ENCODE measurements at places on chromosomes 4 and X.

- DNase-seq, result no peak
Observed at GRCh38 chr4:3530051-3530450, 2.2 kb downstream of the LRPAP1 start.

GRCh38 chr4:163587867-163588266, 93.4 kb downstream of the TMA16 start:
- DNase-seq, result peak; percentile 1

DNA sequence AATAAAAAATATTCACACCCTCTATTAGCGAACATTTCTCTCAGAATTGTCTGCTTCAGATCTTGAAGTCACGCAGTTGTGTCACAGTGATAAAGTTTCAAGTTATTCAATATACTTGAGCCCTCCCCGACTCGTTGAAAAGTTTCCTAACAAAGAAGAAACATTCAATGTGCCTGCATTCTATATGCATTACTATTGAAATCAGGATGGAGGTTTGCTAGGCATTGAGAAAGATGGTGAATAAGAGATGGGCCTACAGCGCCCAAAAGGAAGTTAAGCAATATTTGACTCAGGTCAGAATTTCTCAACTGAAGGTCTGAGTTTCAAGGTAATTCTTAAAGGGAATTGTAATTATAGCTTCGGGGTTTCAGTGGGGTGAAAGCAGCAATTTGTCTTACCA, 6.1 kb downstream of the TCEANC start:
- DNase-seq, result peak; percentile 39

GRCh38 chr4:1219566-1219950, 29.4 kb downstream of the CTBP1 start:
- DNase-seq, result no peak

GRCh38 chrX:20267607-20267930, 860 bp upstream of the RPS6KA3 start:
- DNase-seq, result no peak

DNA sequence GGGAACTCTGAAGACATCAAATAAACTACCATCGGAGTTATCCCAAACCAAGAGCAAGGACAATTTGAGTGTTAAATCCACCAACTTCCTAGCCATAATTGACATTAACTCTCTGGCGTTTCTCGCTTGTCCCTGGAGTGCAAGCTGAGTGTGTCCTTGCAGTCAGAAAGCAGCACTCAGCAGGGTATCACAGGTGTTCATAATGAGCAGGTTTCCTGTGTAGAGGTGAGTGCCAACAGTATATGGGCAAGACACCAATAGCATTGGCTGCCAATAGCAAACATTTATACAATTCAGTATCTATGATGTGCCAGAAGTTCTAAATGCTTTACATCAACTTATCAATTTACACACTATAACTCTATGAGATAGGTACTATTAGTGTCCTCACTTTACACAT, 11.2 kb downstream of the BLTP1 start:
- DNase-seq, result no peak

DNA sequence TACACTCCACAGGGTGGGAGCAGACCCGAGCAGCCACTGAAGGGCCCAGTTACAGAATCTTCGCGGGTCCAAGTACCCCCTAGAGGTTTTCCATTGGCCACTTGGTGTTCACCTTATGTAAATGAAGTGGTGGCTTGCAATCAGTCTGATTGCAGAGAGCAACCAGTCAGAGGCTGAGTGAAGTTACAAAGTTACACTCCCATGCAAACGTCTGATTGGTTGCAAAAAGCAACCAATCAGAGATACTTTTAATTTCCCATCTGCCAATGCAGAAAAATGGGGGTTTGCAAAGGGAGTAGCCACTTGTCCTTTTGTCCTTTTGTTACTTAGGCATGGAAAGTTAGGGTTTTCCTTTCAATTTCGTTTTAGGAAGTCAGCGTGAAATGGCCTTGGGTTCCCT, 27.0 kb upstream of the NKAP start:
- no peak for DNase-seq

DNA sequence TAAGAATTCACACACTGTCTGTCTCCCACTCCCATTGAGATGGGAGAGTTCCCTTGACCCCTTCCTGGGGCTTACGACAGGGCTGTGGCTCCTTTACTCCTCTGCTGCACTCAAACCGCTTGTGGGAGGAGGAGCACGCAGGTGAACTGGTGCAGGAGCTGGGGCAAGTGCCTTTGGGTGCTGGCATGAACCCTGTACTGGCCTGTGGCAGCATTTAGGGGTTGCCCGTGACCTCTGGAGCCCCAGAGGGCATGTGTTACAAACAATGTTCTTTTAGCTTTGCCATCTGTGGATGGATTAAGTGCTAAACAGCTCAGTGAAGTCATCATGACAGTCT, 21.8 kb upstream of the FTHL17 start:
- DNase-seq, result no peak

- no peak for DNase-seq
Observed at GRCh38 chr4:61828960-61829359, 628.8 kb downstream of the ADGRL3 start.

DNA sequence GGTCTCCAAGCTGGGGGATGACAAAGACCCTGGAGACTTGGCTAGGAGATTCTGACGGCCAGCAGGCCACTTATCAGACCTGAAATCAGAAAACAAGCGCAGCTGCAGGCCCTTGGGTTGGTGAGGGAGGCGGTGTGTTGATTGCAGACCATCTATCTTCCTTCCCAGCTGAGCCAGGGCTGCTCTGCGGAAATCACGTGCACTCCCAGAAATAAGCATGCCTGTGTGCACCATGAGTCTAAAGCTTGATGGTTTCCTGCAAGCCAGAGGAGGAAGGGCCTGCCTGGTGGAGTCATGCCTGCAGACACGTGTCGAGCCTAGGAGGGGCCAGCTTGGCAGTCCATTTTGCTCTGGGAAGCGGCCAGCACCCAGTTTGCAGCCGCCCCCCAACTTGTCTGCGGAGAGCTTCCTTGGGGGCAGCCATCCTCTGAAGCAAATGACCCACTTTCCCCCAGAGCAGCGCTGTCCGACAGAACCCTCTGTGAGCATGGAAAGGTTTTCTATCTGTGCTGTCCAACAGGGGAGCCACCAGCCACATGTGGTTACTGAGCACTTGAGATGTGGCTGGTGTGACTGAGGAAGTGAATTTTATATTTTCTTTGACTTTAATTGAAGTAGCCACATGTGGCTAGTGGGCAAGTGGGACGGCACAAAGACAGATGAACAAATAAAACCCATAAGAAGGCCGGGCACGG, 175.7 kb upstream of the BCOR start:
- DNase-seq, result no peak

GRCh38 chrX:138191998-138192397, 519.5 kb downstream of the FGF13 start:
- no peak for DNase-seq

DNA sequence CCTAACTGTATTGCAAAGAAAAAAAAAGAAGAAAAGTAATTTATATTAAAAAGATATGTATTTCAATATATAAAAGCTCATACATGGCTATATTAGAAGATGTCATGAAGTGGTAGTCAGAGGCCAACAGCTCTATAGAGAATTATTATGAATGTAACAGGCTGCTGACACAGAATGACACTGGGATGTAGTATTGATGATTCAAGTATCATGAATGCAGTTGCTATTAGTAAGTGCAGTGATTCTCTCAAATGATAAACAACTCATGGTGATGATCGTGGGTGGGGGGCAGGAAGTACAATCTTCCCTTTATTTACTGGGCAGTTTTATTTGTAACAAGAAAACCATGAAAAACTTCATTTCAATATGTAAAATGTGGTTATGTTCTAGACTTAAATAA, 124.6 kb downstream of the COL4A6 start:
- peak; percentile 59 for DNase-seq

DNA sequence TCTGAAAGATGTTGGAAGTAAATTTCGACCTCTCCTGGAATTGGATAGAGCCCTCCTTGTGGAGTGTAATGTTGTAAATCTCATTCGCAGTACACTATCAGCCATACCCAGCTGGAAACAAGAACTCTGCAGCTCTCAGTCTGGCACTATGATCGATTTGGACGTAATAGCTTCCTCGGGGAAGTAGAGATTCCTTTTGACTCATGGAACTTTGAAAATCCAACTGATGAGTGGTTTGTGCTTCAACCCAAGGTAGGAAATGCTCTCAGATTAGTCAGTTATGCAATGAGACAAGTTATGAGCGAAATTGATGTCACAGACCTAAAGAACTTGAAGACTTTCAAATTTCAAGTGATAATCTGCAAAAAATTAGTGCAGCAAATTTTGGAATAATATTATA, 103.9 kb downstream of the SYTL5 start:
- no peak for DNase-seq

DNA sequence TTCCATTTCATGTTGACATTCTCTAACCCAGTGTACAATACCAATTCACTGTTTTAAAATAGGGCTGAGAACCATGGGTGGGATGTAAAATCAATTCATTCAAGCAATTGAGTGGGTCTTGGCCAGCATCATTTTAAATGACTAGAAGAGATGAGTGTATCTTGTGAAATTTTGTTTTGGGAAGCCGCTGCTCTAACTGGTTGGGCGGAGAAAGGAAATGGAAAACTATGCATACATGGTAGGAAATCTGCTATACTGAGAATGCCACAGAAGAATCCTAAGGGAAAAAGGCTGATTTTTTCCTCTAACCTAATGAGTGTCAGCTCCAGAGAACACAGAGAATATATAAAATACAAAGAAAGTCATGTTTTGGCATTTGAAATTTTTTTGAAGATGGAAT, 54.8 kb upstream of the DCLK2 start:
- no peak for DNase-seq

GRCh38 chr4:148674876-148675275, 232.7 kb upstream of the NR3C2 start:
- DNase-seq, result no peak

DNA sequence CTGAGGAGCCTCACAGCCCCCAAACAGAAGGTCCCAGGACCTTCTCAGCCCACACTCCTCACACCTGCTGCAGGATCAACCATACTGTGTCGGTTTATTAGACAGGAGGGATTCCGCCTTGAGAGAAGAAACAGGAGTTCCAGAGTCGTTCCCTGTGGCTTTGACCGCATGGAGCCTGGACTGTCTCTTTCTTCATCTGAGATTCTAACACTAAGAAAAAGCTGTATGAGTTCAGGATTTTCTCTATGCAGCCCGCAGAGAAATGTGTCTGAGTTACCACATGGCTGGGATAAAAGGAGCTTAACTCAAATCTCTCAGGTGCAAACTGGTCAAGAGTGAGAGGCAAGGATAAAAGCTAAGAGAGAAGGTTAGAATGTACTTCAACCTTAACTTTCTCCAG, 126.7 kb downstream of the AFAP1 start:
- DNase-seq, result no peak

DNA sequence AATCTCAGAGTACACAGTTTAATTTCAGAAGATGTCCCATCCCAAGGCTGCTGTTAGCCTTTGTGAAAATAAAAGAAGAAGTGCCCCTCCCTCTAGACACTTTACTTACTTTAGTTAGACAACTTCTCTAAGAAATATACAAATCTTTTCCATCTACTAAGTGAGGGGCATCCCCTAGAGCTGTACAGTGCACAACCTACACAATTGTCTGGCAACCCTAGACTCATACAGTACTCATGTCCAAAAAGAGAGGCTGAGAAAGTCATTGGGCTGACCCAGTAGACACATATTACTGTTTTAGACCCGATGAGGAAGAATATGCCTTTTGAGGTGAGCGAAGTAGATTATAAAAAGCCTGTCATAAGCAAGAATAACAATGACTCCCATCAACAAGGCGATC, 297.6 kb downstream of the IDS start:
- no peak for DNase-seq

- peak; percentile 70 for DNase-seq
Observed at GRCh38 chr4:22389240-22389870, 126.5 kb downstream of the ADGRA3 start.

DNA sequence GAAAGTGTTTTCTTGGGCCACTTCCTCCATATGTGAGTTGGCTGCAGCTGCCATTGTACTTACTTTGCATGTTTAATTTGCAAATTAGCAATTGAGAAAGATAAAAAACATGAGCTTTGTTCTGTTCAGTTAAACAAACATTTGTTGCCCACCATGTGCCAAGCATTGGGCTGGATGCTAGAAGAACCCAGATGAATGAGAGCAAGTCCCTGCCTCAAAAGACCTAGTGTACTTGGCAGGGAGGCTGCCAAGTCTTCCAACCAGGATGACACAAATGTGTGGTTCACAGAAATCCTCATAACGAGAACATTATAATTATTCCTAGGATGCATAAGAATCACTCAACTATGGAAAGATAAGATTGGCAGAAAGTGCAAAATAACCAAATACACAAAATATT, 66.7 kb downstream of the GPM6A start:
- DNase-seq, result no peak

GRCh38 chr4:145320294-145320693, 139.9 kb upstream of the OTUD4 start:
- DNase-seq, result no peak

- no peak for DNase-seq
Observed at GRCh38 chrX:28854637-28855036, 267.4 kb downstream of the IL1RAPL1 start.

DNA sequence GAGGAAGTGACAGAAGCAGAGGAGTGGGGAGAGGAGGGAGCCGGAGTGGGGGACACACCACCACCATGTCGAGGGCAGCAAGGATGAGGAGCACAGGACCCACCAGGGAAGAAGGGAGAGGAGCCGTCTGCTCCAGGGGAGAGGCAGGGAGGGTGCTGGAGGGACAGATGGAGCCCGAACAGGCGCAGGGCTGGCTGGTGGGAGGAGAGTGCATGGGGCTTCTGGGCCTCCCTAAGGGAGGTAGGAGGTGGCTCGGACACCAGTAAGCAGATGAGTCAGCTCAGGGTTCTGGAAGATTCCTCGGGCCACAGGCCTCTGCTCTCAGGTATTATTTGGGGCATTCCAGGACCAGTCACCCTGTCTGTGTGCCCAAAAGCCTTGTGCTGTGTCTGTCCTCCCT, 29.8 kb downstream of the ATP2B3 start:
- DNase-seq, result no peak

DNA sequence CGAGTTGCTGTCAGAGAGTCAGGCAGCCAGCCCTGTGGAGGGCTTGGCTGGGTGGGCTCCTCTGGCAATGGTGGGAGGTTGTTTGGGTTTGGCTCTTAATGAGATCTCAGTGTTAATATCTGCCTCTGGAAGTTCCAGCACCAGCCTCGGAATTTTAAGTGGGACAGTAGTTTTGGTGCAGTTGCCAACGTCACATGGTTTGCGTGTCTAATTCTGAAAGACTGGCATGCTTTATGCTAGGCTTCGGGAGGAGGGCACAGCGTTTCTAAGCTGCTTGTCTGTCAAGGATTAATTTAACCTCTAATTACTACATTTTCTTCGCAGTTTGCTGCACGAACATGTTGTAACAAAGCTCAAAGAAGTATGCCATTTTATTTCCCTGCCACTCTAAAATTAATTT, 9.2 kb downstream of the MAMLD1 start:
- DNase-seq, result no peak

DNA sequence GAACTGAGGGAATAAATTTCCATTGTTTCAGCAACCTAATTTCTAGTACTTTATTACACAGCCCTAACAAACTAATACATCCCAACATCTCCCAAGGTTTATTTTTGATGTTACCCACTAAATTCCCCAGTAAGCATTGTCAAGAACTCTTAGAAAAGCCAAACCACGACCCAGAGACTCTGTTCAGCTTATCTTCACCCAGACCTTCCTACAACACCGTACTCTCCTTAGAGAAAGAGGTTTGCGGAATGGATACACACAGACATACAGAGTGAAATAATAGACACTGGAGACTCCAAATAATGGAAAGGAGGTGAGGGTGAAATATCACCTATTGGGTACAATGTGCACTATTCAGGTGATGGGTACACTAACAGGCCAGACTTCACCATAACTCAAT, 75.6 kb downstream of the LRBA start:
- DNase-seq, result no peak
